ENCODE measurements at places on chromosomes 7 and 10. TPM values are rescaled to one million over a fixed set of nuclear protein-coding genes. Genes with fewer than 3 reads are reported as not detected.

The OR6B1 gene
- not detected for total RNA-seq

The CRTAC1 gene
- total RNA-seq, result not detected

DNA sequence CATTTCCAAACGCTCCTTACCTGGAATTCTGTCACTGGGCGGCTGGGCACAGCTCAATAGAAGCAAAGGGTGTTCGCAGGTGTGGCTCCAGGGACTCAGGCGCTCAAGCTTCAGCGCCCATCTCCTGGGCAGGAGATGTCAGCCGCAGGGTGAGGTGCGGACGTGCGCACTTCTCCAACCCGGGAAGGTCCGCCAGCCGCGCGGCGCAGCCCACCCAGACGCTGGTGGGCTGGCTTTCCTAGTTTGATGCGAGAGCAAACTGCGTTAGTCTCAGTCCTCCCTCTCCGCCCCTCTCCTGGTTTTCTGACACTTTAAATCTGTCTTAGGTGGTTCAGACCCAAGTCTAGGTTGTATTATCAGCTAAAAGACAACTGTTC lies 267 bp downstream of the CALCR start:
- no peak for DNase-seq

DNA sequence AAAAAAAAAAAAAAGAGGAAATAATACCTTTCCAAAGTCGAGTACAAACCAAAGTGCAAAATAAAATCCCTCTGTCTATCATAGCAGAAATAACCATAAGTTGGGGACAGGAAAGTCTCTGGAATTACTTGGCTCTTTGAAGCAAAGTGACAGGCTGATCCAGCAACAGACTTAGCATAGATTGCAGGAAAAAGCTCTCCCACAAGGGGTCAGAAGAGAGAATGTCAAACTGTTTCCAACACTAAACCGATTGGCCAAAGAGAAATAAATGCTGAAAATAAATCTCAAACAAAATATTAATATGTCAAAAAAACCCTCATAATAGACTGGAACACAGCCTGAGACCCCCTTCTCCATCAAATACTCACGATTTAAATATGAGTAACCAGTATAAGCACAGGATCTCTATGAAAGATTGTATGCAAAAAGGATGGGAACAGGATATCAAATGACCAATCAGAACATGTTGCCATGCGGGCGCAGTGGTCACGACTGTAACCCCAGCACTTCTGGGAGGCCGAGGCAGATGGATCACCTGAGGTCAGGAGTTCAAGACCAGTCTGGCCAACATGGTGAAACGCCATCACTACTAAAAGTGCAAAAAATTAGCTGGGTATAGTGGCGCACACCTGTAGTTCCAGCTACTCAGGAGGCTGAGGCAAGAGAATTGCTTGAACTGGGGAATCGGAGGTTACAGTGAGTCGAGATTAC lies 1000.7 kb upstream of the LRRN3 start:
- DNase-seq, result peak; percentile 38

The DNAJB12 gene
- total RNA-seq, result 34.6 TPM

DNA sequence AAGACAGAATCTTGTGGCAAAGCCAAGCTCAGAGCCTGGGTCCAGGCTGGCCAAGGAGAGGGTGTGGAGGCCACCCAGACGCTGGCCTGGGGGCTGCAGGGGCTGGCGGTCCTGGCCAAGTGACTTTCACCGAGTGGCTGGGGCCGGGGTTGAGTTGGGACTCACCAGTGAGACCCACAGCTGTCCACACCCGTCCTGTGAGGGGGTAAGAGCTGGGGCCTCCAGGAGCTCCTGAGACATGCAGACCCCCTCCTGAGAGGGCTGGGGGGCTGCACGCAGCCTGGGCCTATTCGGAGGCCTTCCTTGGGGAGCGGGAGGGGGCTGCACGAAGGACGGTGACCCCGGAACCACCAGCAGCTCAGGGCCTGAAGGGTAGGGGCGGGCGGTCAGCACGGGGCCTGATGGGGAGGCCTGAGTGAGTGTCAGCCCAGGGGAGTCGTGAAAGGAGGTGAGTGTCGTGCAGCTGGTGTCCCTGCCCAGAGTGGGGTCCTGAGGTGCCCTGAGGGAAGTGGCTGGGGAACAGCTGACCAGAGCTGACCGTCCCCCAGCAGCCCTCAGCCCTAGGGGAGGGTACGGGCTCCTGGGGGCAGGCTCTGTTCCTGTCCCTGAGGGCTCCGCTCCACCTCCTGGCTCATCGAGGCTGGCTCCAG lies 100.9 kb downstream of the FOXL3 start:
- DNase-seq, result no peak

GRCh38 chr7:80924090-80924489 lies 5.2 kb upstream of the SEMA3C start:
- DNase-seq, result no peak

- no peak for DNase-seq
Measured at GRCh38 chr7:25314731-25315267, 86.5 kb upstream of the NPVF start.

GRCh38 chr10:102919246-102919959 lies 1.3 kb downstream of the CNNM2 start:
- DNase-seq, result no peak

GRCh38 chr7:4416396-4417056 lies 265.6 kb upstream of the FOXK1 start:
- peak; percentile 12 for DNase-seq

DNA sequence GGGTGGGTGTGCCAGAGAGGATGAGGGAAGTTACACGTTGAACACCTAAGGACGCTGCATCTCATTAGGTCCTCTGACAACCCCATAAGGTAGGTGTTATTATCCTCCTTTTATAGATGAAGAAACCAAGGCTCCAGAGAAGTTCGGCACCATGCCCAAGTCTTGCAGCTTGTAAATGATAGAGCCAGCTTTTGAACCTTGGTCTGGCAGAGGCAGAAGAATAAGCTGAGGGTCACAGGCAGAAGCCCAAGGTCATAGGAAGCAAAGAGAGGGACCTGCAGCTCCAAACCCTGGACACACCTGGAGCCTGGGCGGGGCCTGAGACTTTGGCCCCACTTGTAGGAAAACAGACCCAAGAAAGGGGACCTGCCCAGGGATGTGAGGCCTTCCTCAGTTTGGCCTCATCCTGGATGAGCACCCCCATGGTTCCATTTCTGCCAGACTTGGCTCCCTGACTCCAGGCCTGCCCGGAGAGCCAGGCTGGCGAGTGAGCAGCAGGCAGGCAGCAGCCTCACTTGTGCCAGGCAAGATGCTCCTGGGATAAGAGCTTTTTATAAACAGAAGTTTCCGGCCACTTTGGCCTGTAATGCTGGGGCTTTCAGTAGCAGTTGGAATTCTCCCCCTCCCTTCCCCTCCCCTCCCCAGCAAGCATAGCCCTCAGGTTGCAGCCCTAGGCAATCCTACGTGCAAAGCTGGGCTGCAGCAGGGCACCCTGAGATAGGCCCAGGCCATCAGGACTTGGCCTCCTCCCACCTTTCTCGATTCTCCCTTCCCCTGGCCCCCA lies 2.4 kb downstream of the KCNH2 start:
- DNase-seq, result no peak

DNA sequence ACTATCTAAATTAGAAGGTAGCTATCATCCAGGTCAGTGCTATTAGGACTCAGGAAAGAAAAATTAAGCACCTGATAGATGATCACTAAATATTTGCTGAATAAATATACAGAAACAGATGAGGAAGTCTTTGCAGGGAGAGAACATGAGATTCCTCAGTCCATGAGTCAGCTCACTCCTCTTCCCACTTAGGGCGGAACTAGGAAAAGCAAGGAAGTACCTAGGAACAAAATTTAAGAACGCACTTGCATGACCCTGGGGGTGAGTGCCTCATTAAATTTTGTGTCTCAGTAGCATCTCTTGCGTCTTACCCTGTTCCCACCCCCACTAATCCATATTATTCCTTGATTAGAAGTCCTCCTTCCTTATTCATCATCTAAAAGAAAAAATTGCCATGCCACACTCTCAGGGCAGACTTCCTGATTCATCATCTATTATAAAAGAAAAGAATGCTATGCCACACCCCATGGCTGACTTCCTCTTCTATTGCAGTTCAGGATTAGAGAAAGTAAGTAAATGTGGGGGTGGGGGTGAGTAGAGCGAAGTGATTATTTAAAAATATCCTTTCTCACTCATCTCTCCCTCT lies 208.8 kb downstream of the THSD7A start:
- peak; percentile 39 for DNase-seq

GRCh38 chr10:14074062-14074884 lies 256.5 kb downstream of the FRMD4A start:
- DNase-seq, result peak; percentile 94

The CHST12 gene
- total RNA-seq, result 17.3 TPM

- DNase-seq, result no peak
Measured at GRCh38 chr7:72446591-72447462, 34.7 kb upstream of the CALN1 start.

GRCh38 chr7:131937868-131938267 lies 381.4 kb upstream of the PODXL start:
- no peak for DNase-seq

The INHBA gene
- total RNA-seq, result 0.34 TPM

The HERC4 gene
- 76.7 TPM for total RNA-seq

DNA sequence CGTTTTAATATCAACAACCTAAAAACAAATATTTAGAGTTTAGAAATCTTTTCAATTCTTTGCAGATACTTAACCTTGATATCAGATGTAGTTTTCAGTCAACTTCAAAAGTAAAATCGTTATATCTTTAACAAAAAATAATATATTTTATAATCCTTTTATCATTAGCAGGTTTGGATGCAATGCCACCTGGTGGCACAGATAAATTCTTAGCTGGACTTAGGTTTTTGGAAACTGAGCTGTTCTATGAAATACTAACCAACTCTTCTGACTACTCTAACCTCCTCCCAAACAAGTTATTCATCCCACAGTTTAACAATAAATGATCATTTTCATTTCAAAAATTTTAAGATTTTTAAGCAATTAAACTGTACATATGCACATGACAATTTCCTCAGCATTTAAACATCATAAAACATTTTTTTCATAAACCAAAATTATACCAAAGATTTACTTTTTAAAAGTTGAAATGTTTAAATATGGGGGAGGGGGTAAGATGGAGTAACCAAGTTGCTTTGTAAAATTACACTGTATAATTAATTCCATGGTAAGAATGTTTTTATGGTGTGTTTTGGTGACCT lies 56.9 kb downstream of the HIBADH start:
- peak; percentile 72 for DNase-seq

The NUTM2B gene
- total RNA-seq, result 1.2 TPM

DNA sequence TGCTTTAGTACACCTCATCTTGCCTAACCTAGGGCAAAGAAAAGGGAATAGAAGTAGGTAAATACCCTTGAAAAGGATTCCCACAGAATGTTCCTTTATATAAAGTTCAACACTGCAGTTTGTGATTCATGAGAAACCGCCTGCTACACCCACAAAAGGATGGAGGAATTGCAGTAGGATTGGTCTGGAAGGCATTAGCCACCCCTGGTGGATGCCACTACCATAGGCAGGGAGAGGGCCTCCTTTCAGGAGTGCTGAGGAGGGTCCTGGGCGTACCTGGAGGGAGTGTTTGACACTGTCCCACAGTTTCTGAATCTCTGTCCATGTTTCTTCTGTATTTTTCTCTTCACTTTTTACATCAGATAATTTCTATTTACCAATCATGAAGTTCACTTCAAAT lies 221.8 kb upstream of the TMEM72 start:
- DNase-seq, result no peak

The FOXI2 gene
- total RNA-seq, result not detected

DNA sequence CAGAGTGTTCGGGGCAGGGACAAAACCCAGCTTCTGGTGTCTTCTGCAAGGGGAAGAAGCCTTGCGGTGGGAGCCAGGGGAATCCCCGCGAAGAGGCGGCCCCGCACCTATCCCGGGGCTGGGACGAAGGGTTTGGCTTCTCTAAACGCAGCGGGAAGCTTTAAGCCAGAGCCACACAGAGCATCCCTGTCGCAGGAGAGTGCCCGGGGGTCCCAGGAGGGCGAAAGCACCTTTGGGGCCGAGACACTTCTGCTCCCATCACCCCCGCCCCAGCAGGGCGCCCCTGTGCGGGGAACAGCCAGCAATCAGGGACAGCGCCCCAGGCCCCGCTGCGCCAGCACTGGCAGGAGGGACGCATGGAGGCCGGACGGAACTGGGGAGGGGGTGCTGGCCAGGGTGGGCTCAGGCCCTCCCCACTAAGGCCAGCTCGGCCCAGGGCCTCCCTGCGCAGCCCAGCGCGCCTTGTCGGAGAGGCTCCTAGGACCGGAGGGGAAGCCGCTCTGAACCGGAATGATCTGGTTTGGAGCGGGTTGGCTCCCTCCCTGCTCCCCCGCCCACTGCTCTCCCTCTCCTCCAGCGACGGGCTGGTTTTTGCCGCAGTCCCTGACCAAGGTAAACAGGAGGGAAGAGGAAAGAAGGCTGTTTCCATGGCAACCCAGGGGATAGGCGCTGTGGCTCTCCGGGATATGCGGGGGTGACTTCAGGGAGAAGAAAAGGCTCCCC lies 63.9 kb downstream of the TMEM209 start:
- no peak for DNase-seq

GRCh38 chr10:71068861-71069271 lies 143.5 kb upstream of the UNC5B start:
- DNase-seq, result peak; percentile 74

The HOXA1 gene
- total RNA-seq, result not detected

The SEMA3C gene
- 268 TPM for total RNA-seq

GRCh38 chr7:158818325-158819213 lies 10.7 kb downstream of the ESYT2 start:
- DNase-seq, result peak; percentile 98

The ZNF425 gene
- 1.9 TPM for total RNA-seq

DNA sequence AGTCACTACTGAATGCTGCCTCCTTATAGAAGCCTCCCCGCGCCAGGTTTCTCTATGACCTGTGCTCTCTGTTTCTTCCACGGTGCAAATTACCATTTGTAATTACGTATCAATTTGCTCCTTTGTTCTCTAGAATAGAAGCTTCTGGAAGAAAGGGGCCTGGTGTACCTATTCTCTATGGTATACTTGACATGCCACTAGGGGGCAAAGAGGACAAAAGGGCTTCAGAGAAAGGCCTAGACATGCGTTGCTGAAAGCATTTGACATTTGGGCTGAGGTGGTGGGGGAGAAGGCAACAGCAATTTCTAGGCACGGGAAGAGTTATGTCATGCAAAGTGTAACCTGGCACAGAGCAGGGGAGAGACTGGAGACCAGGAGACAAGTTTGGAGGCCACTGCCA lies 148.7 kb downstream of the WDR11 start:
- no peak for DNase-seq

- DNase-seq, result no peak
Measured at GRCh38 chr7:148397551-148397950, 193.0 kb upstream of the C7orf33 start.

The ST8SIA6 gene
- 1.00 TPM for total RNA-seq

- DNase-seq, result no peak
Measured at GRCh38 chr7:72063330-72063729, 348.8 kb downstream of the CALN1 start.

DNA sequence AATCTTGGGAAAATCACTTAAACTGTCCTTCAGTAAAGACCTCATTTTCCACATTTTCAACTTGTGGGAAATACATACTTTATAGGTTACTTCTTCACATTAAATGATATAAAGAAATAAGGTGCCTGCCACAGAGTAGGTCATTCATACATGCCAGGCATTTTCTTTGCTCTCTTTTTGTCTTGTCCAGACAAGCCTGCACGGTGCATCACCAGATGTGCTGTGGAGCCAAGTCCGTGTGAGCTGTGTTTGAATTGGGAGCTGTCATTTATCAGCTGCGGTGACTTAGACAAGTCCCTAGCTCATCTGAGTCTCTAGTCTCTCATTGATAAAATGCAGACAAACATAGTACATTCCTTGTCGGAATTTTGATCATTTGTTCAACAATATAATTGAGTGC lies 432.9 kb downstream of the SORCS3 start:
- no peak for DNase-seq

- DNase-seq, result no peak
Measured at GRCh38 chr7:26370011-26370410, 78.3 kb downstream of the SNX10 start.

- DNase-seq, result no peak
Measured at GRCh38 chr10:47058032-47058702, 146.9 kb downstream of the PTPN20 start.

The STRIP2 gene
- 6.3 TPM for total RNA-seq
